ENCODE measurements at places on chromosomes 6 and 20.
A peak's percentile ranks its signal among the peaks of the same experiment; 100 is the strongest.

DNA sequence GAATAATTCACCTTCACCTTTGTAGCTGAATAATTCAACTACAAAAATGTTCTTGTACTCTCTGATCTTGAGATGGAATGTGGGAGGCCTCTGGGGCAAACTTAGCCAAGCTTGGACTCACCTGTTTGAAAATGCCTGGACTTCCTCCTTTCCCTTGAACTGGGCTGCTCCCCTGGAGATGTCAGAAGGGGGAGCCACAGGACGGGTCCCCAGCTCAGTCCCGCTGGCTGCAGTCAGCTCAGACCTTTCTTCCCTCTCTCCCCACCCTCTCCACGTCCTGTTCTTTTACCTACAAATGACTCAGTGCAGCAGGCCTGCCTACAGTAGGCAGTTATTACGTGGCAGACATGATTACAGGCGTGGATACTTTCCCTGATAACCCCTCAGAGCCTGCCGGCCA is 131.5 kb upstream of the RALGAPA2 start:
- no peak for DNase-seq

DNA sequence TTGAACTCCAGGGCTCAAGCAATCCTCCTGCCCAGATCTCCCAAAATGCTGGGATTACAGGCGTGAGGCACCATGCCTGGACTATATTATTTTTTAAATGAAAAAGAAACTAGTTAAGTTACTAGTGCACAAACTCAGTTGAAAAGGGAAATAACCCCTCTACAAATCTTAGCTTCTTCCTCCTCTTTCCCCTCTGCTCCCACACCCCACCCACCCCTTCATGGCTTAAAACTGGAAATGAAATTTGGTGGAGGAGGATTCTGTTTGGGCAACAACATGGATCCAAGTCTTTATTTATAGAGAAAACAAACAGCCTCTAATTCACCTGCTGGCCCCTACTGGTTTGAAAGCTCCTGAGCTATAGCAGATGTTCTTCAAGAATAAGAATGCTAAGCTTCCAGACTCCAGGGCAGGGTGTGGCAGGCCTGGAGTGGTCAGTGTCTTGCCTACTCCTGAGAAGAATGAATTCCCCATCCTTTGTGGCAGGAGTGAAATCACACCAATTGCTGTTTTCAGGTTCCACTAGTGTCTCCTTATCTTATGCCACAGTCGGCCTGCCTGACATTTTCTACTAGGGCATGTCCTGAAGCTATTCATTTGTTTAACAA is 73.5 kb downstream of the ZFP64 start:
- no peak for DNase-seq

DNA sequence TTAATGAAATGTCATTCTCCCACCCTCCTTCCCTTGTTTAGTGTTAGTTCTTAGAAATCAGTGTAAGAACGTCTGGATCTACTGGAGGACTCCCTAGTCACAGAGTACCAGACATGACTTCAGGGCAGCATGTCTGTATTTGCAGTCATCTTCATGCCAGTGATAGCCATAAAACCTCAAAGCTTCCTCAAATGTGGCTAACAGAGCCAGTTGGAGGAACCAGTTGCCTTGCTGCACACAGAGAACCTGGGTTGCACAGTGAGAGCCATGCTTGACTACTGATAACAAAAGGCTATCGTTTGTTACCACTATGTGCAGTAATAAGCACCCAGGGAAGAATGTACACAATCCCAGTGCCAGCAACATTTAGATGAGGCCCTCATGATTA is 20.1 kb downstream of the NT5E start:
- no peak for DNase-seq

GRCh38 chr20:34904202-34904621 is 27.8 kb downstream of the ACSS2 start:
- DNase-seq = no peak

DNA sequence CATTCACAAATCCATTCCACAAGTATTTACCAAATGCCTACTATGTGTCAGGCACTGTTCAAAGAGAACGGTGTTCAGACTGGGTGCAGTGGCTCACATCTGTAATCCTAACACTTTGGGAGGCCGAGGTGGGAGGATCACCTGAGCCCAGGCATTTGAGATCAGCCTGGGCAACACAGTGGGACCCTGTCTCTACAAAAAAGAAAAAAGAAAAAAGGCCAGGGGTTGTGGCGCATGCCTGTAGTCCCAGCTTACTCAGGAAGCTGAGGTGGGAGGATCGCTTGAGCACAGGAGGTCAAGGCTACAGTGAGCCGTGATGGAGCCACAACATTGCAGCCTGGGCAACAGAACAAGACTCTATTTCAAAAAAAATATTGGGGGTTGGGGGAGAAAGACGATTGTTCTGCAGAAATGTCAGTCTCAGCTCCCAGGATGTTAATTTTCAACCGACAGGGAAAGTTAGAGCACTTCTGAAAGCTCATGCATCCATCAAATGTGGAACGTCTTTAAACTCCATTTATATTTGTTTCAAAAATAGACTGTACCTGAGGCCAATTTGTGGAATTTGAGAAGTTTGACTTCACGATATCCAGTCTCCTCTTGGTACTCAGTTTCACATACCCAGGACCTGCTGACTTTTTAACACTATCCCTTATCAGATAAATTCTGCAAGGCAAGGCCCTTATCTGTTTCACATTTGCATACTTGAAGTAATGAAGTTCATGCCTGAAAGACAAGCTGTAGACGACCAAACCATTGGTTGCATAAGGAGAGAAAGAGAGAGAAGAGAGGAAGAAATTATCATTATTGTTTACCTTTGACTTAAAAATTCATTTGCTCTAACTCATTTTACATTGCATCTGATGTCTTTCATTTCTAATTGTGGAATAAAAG is 14.8 kb upstream of the BTN3A2 start:
- no peak for DNase-seq

- no peak for DNase-seq
Measured at GRCh38 chr20:3687655-3688054, 5.8 kb upstream of the ADAM33 start.

DNA sequence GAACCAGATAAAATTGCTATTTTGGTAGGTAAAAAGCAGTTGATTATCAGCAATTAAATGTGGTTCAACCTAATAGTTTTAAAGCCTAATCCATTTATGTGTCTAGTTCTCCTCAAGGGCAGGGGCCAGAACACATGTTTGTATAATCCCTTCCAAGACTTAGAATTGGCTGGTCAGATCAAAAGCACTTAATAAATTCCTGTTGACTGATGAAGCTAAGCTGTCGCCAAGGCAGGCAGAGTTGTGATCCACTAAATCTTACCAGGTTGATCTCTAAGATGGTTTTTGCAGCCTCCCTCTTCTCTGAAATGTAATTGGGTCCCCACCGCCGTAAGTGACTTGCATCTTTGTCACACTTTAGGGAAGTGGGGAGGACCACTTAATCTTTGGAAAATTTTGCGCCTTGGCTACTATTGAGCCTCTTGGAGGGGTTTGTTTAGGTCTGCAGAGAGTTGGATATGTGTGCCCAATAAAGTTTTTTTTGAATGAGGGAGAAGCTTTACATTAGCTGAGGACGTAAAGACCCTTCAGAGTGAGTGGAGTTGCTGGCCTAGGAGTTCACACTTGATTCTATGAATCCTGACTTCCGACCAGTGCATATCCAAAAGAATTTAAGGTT is 65.9 kb downstream of the PHF20 start:
- no peak for DNase-seq

DNA sequence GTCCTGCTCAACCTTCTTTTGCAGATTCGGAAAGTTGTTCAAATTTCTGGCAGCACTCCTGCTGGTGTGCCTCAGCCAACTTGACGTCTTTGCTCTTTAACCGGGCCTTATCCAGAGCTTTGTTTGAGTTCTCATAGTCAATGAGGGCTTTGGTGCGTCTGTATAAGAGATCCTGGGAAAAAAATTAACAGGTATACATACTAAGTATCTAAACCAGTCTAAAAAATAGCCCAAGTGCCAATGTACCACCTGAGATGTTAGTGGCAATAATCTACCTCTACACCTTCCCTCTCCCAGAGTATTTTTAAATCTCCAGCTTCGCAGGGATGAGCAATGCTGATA is 21.1 kb downstream of the SNX5 start:
- DNase-seq = no peak

- peak; percentile 47 for DNase-seq
Measured at GRCh38 chr6:135703621-135704020, 147.9 kb upstream of the PDE7B start.

DNA sequence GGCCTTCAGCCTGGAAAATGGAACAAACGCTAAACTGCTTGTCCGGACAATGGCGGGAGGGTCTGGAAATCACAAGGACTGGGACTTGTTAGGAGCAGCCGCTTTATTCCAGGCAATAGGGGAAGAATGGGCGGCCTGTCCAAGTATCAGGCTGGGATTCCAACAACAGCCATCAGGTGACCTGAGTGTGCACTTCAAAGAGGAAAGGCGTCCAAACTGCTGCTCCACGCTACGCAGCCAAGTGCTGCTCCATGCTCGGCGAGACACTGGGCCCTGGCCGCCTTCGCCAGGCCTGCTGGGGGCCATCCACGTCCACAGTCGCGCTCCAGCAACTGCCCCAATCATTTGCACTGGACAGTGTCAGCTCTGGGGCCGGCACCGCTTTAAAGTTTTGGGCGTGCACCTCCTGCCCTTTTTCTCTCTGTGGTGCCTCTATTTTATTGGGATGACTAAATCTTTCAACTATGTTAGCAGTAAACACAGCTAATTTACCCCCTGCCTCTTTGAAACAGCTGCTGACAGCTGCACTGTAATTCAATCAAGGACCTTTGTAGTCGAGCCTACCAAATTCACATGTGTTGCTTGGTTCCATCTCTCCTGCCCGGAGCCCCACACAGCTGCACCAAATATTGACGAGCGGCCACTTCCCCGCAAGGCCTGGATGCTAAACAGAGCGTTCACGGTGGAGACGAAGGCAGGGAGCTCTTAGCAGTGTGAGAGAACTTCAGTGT is 98.3 kb downstream of the BMP7 start:
- no peak for DNase-seq

GRCh38 chr20:3612795-3613572 is 50.2 kb downstream of the GFRA4 start:
- DNase-seq = no peak

DNA sequence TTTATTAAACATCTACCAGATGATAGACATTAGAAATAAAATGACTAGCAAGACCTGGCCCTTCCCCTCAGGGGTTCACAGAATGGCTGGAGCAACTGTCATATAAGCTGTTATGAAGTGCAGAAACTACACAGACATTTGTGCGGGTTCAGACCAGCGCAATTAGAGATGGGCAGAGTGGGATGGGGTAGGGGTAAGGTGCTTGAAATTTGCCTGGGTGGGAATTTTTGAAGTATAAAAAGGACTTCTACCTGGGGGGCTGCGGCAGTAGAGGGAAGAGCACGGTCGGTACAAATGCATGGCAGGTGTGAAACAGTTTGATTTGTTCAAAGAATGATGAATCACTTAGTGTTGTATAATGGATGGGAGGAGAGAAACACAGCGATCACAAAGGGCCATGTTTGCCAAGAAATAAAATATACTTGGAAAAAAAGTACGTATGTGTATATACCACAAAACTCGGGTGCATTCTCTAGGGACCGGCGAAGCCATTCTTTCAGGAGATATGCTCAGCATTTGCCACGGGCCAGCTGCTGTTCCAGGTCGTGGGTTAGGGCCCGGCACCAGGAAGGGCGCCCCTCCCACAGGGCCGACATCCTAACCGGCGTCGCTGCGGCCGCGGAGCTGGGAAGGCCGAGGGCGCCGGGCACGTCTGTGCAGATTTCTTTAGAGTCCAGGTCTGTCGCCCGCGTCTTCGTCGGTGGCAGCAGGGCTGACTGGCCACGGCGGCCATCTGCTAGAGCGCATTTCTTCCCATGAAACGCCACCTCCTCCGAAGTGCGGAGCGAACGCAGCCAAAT is 809 bp upstream of the NOL7 start:
- DNase-seq = peak; percentile 17

DNA sequence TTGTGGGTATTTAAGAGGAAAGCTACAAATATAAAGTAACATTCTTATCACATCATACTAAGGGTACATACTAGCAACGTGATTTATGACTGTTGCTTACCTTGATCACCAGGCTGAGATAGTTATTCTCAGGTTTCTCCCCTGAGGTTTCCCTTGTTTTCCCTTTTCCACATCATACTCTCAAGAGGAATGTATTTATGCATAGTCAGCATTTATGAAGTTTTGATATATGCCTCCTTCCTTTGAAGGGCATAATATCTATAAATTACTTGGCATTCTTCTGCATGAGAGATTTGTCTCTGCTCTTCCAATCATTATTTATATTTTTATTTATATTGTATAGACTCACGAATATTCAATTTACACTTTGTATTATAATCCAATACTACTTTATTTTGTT is 726.7 kb upstream of the ADGRB3 start:
- DNase-seq = no peak

GRCh38 chr6:31652925-31653724 is 664 bp upstream of the BAG6 start:
- DNase-seq = peak; percentile 90

DNA sequence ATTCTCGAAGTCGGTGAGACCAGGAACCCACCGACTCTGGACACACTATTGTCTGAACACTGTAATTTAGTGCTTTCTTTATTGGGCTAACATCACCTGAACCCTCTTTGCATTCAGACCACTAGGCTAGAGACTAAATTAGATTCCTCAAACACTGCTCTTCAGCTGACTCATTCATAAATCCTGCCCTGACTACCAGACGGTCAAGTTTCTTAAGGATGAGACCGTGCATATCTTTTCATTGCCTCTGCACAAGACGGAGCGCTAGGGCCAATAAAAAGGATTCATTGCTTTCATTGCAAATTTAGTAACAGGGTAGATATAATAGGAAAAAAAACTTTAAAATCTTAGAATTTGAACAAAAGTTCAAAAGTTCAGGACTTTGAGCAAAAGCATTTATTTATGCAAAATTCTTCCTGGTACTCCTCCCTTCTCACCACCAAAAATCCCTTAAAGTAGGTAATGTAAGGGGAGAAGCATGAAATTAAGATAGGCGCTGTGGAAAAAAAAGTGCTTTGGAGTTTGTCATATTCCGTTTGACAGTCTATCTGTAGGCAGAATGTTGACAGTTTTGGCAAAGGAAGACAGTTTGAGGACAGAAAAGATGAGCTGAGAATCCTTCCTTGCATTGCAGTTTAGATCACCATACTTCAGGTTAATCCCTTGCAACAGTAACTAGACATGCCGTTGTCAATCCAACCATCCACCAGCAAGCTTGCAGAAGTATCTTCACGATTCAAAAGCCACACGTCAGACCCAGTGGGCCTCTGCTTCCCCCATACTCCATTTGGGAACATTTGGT is 328.6 kb upstream of the JARID2 start:
- no peak for DNase-seq

GRCh38 chr6:29537714-29538403 is 21.7 kb downstream of the UBD start:
- no peak for DNase-seq

DNA sequence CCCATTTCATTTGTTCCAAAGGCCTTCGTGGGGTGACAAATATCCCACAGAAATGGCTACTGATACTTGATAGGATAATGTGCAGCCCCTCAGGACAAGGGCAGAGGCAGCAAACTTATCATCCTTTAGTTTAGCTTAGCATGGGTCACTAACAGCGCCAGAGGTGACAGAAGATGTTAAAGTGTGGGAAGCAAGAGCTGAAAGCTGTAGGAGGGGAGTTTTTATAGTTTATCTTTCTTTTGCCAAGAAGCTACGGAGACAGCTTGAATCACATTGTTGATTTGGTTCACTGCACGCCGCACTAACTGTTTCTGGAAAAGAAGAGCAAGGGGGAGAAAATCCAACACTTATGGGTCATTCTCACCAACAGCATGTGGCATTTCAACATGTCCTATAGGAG is 773.9 kb upstream of the MMS22L start:
- no peak for DNase-seq

- peak; percentile 25 for DNase-seq
Measured at GRCh38 chr20:31698803-31699718, 23.6 kb downstream of the BCL2L1 start.

All from stimulated activated CD4-positive, alpha-beta T cell treated with anti-CD3 and anti-CD28 coated beads, Interleukin-15, amount 100 ng/mL, for 24 hours (primary cell).